ENCODE measurements at places on chromosomes 12 and 14.
A peak's percentile ranks its signal among the peaks of the same experiment; 100 is the strongest.

- no peak for DNase-seq
These were observed at the start of gene PTPRQ for GRCh38 chr12:80443974-80444666. Gene PTPRQ (plus strand): TSS chr12:80444235. CDS start chr12:80444346, 111 bp downstream.

DNA sequence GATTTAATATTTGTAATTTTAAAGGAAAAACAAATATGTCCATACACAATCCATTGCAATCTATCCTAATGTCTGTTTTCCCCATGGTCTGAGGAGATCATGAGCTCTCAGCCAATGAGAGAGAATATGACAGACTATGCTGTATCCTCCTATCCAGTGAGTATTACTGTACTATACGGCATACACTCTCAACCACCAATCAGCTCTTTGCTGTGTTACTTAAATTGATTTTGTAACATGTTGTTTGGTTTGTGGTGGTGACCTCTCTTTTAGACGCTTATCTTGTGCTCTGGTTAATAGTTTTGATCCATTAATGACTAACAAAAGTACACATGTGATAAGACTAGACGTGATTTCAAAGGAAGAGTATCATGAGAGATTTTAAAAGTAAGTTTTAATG is 231.5 kb upstream of the FOXN3 start:
- DNase-seq = no peak

DNA sequence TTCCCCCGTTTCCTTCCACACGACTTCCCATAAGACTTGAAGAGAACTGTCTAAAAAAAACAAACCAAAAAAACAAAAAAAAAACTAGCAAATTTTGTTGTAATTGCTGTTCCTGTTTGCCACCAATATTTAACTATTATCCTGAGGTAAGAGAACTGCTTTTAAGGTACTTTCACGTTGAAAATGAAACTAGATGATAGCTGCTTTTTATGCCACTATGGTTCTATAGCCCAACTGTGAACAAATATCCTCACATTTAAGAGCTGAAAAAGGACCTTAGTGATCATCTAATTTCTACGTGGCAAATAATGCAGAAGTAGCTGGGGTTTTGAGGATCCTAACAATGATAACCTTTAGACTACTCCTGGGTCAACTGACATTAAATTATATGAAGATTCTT is 98.6 kb downstream of the TAOK3 start:
- peak; percentile 11 for DNase-seq

- DNase-seq = no peak
These were observed 165.7 kb downstream of the SRGAP1 start for GRCh38 chr12:64010069-64010686.

DNA sequence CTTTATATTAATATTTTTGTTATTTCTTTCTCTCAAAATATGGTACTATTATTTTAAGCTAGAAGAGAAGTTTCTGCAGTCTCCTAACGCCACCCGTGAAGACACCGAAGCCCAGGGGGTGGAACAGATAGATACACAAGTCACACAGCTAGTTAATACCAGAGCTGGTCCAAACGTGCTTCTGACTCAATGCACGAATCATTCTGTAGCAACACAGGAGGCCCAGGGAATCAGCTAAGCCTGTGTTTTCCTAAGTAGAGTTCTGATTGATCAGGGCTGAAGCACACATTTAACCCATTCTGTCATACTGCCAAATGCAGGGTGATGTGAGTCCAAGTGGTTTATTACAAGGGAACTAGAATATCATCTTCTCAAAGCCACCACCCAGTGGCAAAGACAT is 116.9 kb upstream of the PWP1 start:
- no peak for DNase-seq

DNA sequence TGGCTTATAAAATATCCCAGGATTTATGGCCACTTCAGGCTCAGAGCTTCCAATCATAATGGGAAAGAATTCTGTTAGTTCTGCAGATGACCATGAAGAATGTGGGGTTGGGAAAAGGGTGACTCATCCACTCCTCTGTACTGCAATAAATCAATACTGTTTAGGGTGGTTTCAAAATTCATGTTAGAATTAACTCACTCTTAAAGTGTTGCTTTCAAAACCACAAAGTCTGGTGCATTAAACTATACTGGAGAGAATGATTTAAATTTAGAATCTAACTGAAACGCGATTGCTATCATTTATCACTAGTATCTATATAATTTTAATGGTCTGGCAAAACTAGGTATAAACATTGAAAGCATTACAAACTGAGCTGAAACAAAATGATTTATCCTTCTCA is 798 bp downstream of the CCDC198 start:
- no peak for DNase-seq

DNA sequence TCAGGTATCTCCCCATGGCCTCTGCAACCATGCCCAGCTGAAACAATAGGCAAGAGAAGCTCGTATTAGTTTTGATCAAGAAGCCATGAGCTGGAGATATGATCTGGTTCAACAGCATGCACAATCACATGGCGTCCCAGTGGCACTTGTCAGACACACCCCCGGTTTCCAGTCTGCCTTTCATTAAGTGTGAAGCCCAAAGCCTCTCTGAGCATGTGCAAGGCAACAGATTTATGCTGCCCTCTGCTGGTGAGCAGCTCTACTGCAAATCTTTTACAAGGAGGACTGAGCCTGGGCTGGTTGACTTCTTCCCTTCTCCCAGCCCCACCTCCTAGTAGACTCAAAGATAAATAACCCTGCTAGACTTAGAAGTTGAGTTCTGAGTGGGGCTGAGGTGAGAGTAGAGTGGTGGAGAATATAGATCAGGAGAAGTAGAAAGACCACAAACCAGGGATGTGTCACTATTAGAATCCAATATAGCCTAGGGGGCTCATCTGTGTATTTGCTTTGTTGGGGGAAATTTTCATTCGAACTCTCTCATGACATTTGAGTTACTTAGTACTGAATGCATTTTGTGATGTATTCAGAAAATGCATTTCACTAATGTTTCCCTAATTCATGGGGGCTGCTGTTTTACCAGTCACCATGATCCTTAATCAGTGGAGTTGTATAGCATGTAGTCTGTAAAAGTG is 53.7 kb upstream of the MBIP start:
- peak; percentile 96 for DNase-seq

DNA sequence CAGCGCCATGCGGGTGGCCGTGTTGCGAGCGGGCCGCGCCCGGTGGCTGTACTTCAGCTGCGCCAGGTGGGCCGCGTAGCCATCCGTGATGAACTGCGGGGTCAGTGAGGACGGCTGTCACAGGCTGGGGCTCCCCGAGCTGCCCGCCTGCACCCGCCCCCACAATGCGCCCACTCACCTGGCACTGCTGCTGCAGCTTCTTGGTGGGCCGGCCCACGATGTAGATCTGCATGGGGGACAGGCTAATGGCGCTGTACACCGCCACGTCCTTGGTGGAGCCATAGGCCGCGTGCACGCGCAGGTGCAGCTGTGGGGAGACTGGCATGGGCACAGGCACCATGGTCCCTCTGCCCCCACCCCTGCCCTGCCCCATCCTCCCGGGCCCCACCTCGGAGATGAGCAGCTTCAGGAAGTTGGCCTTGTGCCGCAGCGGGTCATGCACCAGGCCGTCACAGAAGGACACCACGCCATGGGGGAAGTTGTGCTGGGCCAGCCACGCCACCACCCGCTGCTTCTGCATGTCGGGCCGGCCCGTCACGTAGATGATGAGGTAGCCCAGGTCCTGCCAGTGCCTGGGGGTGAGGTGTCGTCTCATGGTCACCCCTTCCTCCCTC is 5.9 kb downstream of the ARL6IP4 start:
- peak; percentile 6 for DNase-seq

DNA sequence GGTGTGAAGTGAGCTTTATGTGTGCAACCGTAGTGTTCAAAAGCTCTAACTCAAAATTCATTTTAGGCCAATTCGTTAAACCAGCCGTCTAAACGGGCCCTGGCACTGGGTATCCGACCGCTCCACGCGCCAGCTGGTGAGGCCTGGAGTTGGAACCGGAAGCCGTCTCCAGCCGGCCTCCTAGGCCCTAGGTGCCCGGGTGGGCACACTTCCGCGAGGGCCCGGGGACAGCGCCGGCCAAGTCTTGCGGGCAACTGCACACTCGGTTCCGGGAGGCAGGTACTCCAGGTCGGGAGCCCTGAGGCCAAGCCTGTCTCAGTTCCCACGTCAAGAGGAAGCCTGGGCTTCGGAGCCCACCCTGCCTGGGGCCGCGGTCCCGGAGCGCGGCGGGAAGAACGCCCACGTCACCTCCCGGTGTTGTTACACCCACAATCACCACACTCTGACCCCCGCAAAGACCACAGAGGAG is 16.2 kb downstream of the OTX2 start:
- no peak for DNase-seq

GRCh38 chr12:29104516-29104915 is 44.6 kb upstream of the FAR2 start:
- DNase-seq = peak; percentile 10

DNA sequence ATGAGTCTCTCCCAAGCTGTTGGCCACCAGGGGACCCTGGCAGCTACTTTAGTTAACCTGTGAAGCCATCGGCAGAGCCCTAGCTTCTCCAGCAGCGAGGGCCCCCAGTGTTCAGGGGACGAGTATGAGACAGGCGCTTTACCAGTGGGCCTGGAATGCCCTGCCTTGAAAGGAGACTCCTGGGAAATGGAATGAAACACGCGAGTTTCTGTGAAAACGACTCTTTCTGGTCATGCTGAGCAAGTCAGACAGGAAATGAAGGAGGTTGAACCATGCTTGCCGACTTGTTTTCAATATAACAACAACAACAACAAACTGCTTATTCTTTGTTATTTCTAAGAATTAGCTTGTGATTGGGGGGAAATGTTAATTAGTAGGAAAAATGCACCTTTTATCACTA is 42.9 kb downstream of the SFSWAP start:
- no peak for DNase-seq

DNA sequence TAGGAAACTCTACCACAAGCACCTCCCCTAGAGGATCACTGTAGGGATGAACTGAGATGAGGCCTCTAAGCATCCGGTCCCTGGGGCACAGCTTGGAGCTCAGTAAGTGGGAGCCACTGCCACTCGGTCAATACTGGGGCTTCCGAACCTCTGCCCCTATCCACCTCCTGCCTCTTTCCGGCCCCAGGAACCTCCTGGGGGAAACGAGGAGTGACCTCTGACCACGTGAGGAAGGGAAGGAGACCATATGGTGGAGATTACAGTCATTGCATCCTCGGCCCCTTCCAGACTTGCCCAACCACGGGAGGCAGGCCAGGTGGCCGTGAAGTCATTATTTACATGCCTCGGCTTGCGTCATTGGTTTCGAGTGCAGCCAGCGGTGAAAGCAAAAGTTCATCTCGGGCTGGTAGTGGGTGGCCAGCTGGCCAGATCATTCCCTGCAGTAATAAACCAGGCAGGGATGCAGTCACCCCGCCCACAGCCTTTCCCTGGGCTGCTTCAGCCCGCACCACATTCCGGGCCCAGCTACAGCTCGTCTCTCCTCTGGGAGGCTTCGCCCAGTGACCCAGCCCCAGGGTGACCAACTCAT is 65.4 kb downstream of the C14orf132 start:
- peak; percentile 32 for DNase-seq

DNA sequence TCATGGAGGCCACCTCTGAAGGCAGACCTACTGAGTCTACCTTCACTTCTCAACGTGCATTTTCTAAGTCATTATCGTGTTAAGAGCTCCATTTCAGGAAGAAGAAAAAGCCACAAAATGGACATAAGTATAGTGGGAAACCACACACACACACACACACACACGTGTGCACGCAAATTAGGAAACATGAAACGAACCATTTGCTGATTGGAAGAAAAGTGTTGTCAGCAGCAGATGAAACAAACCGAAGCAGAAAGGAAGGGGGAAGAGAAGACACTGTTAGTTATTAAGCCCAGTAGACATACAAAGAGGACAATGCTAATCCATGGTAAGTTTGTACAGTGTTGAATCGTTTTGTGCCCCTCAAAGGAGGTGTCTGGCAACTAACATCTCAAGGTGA is 9.9 kb upstream of the VPS33A start:
- no peak for DNase-seq

DNA sequence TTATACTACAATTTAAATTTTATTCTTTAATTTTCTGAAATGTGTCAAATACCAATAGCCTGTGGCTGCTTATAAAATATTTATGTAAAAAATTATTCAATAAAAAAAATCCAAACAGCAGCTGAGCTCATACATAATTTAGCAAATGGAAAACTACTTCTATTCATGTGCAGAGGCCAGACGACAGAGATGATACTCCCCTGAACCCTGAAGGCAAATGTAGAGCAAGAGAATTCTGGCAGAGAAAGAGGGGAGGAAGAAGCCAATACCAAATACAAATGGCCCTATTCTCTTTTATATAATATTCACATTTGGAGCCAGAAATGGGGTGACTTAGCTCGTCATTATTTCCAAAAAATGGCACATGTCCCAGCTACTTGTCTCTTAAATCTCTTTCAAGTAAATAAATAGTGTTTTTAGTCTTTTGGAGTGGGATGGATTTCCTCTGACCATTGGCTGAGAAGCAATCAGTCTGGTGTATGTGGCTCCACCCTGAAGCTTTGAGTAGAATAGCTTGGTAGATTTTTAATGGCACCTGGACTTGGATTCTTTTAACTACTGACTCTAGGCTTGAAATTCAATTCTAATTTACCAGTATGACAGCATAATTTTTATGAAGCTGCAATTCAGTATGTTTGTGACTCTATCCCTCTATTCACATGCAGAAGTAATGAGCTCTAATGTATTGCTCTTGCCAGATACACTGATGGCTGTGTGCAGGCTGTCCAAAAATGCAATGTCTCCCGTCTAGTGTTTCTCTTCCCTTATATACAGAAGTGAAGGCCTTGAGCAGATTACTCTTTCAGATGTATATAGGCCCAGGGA is 113.4 kb upstream of the SCAF11 start:
- no peak for DNase-seq

DNA sequence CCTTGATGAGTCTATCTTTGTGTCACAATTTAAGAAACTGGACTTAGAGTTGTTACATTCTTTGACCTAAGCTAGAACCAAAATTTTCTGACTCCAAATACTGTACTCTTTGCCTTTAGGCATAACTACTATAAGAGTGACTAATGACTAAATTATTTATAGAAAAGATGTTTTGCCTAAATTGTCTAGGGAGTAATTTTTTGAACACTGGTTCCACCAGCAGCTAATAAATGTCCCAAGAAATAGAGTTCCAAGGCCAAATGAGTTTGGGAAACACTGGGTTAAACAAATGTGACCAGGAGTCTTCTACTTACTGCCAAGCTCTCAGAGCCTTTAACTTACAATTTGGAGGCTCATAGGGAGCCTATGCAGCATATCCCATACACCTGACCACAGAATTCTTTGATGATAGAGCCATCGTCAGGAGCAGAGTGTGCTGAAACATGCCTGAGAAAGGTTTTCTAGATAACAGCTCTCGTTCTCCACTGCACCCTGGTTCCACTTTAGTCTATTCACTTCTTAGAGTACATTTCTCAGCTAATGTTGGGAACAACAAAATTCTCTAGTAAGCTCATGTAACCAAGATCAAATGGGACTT is 215.9 kb upstream of the HMGA2 start:
- DNase-seq = no peak

DNA sequence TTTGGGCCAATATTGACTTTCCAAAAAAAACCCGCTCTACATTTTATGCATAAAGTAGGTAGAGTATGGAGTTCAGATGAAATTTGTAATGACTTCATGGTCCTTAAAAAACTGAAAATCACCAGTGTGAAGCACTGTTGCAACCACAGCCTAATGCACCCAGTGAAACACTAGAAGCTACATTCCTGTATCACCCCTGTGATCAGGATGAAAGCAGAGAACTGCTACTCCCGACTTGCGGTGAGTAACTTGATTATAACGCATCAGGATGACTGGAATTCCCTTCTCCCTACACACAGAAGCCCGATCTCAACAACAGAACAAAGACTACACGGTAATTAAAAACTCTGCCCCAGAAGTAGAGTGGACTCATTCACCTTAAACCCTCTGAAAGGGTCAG is 33.8 kb downstream of the SPTB start:
- no peak for DNase-seq

- no peak for DNase-seq
These were observed 51.3 kb downstream of the IQSEC3 start for GRCh38 chr12:117816-118345.
